ENCODE measurements at places on chromosomes 13 and 19.

DNA sequence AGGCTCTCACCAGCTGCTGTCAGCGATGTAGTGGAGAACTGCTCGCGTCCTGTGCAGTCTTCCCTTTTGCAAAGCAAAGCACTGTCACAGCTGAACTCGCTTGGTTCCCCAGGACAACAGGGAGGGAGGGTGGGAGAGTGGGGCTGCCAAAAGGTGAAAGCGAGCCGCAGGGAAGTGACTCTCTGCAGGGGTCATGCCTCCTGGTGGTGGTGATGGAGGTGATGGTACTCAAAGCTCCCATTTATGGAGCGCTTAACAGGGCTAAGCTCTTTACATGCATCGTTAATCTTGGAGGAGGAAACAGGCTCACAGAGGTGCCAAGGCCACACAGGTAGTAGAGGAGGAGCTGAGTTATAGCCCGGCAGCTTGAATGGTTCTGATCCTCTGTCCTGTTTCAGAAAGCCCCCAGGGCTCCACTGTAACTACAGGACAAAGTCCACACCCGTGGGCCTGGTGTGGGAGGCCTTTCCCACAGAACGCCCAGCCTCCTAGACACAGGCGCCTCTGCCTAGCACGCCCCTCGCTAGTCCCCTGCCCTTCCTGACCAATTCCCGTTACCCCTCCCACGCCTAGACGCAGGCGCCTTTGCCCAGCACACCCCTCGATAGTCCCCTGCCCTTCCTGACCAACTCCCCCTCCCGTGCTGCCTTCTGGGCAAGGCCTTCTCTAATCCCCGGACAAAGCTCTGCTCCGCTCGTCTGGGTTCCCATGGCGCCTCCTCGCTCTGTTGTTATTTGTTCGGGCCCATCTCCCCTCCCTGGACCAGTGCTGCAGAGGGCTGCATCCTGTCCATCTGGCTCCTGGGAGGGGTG, 10.7 kb downstream of the PPP1R37 start:
- H3K4me3 ChIP-seq = no peak overlapping the region
- DNase-seq = no peak
- no peak overlapping the region for H3K27ac ChIP-seq
- H3K36me3 ChIP-seq = peaks cover 2% of the 10 kb centered on the region
- H3K27me3 ChIP-seq = no peaks in the 10 kb centered on the region

- peaks cover 27% of the 10 kb centered on the region for H3K4me1 ChIP-seq
- H3K4me3 ChIP-seq = no peak overlapping the region
- DNase-seq = no peak
- H3K36me3 ChIP-seq = no peaks in the 10 kb centered on the region
- no peaks in the 10 kb centered on the region for H3K27me3 ChIP-seq
Observed at GRCh38 chr19:39004403-39004802, 27.9 kb downstream of the FBXO27 start.

DNA sequence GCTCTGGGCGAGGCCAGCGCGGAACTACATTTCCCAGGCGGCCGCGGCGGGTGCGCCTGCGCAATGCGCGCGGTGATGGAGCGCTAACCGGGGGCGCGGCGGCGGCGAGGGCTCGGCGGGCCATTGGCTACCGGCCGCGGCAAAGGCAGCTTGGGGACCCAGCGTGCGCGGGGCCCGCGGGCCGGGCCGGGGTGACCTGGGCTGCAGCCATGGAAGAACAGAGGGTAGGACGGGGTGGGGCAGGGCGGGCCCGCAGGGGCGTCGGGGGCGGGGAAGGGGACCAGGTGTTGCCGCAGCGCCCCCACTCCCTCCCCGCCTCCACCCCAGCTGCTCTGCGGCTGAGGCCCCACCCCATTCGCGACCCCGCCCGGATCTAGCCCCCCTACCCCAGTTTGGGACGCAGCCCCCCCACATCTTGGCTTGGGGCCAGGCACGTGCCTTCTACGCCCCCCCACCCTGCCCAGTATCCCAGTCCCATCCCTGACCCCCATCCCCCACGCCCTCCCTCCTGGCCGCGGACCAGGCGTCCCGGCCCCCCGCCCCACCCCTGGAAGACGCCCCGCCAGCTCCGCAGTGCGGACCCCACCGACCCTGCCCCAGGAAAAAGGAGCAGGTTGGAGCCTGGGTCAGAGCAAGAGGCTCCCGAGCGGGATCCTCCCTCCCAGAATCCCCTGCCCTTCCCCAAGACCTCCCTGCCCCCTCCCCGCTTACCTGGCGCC, at the start of gene FSD1:
Gene FSD1 (plus strand): TSS at position 61 of the 719 bp plus-strand sequence. CDS start 149 bp downstream, at position 210.
- no peak within 1 kb of the TSS for H3K27ac ChIP-seq
- H3K4me1 ChIP-seq = no peaks in the 10 kb centered on the region
- no peaks in the 10 kb centered on the region for H3K27me3 ChIP-seq

DNA sequence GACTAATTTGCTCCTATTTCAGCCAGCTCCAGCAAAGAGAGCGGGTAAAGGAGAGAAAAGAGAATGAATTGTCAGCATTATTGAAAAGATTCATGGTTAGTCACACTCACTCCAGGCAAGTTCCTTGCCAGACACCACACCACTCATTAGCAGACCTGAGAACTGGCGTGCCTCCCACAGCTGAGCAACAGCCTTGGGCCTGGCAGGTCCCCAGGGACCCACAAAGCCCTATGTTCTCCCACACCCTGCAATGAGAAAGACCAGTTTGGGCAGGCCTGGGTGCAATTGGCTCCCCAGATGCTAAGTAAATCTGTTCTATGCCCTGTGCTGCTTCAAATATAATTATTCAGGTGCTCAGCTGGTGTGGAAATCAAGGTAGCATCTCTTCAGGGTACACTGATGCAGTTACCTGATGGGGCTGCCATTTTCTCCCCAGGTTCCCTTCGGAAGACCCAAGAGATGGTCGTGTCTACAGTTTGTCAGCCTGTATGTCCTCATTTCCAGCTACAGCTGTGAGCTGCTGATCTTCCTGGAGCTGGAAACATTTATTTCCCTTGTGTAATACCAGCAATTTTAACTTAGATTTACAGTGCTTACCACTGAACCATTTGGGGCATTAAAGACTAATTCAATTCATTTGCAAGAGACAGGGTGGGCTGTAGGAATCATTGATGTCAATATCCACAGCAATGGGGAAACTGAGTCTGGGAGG, 405.0 kb downstream of the COG6 start:
- no peak overlapping the region for H3K4me3 ChIP-seq
- H3K36me3 ChIP-seq = no peaks in the 10 kb centered on the region
- peak; percentile 97 for DNase-seq
- H3K4me1 ChIP-seq = peaks cover 28% of the 10 kb centered on the region
